ENCODE measurements at places on chromosomes 4 and X. TPM values are rescaled to one million over a fixed set of nuclear protein-coding genes. Genes with fewer than 3 reads are reported as not detected.

The TSPAN7 gene
- total RNA-seq: 13.5 TPM

The F8 gene
- 1.6 TPM for total RNA-seq

GRCh38 chr4:143282211-143282707, 54.4 kb upstream of the GAB1 start:
- no peak for DNase-seq

- DNase-seq: no peak
Observed at GRCh38 chrX:57905141-57905540, 5.1 kb downstream of the ZXDA start.

DNA sequence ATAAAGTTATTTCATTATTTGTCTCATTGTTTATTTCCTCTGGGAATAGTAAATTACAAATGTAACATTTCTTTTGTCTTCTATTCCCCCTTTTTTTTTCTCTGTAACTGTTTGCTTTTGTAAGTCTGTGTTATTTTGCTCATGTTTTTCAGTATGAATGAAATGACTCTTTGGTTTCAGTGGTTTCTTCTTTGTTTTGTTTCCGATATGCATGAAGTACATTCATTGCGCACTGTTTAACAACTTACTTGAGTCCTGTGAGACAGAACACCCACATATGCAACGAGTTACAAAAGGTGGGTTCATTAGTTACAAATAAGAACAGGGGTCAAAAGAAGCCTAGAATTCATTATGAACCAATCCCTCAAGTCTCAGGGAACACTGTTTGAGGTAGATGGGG, 175.0 kb upstream of the UGT8 start:
- DNase-seq: no peak

GRCh38 chr4:35912174-35912573, 332.1 kb downstream of the ARAP2 start:
- no peak for DNase-seq

The TLR10 gene
- total RNA-seq: not detected

DNA sequence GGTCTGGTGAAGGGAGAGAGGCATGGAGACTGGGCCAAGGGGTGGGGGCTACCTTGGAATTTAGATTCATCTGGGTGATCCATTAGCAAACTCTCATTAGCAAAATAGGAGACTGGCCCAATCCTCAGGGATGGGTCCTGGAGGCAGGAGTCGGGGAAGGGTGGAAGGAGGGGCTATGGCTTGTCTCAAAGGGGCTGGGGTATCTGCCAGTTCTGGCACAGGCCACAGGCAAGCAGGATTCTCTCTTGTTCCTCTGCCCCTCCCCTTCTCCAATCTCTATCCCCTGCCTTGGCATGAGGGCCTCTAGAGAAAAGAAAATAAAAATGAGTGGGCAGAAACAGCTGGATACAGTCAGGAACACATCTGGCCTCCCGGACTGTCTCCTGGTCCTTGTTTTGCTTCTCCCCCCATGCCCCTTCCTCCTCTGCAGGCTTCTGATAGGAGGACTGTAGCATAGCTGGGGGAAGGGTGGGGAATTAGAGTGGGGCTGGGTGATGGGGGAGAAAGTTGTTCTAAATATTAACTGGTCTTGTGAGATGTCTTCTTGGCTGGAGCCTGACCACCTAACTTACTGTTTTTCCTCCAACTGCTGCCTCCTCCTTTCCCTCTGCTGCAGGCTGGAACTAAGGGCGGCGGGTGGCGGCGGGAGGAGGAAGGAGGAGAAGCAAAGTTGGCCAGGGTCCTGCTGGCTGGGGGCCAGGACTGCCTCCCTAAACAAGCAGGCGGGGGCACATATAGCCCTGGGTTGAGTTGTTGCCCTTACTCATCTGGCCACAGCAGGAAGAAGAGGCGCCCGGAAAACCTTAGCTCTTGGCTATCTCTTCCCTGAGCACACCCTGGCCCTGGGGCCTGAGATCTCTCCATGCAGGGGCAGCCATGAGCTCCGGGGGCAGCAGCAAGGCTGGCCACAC, 53.3 kb upstream of the LAS1L start:
- no peak for DNase-seq

GRCh38 chr4:7183161-7183560, 9.2 kb upstream of the SORCS2 start:
- DNase-seq: no peak

- no peak for DNase-seq
Observed at GRCh38 chr4:173182403-173182802, 13.8 kb downstream of the GALNT7 start.

DNA sequence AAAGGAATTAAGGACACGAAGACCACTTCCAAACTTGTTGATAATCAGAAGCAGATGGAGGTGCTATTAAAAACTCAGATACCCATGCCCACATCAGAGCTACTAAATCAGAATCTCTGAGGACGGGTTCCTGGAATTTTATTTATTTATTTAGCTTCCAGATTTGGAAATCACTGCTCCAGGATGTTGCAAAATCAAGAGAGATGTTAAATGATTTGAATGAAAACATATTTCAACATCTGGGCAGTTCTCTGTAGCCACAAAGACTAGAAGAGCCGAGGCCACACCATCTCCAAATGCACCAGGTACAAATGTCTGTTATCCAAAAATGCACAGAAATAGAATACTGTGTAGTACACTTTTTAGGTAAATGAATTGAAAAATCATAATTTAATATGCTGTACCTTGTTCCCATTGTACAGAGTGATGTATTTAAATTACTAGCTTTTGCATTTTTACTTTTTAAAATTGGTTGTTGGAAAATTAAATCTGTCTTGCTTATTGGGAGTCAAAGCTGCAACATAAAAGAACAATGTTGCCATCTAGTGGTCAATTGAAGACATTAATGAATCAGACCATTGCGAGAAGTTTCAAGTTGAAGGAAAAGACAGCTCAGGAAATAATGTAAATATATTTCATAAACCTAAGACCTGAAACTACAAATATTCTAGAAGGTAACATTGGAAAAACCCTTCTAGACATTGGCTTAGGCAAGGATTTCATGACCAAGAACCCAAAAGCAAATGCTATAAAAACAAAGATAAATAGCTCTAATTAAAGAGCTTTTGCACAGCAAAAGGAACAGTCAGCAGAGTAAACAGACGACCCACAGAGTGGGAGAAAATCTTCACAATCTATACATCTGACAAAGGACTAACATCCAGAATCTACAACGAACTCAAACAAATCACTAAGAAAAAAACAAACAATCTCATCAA, 151.3 kb upstream of the TTC29 start:
- peak; percentile 4 for DNase-seq

The CXCL10 gene
- total RNA-seq: 0.33 TPM

- no peak for DNase-seq
Observed at GRCh38 chr4:169851750-169852149, 94.0 kb upstream of the HPF1 start.

- no peak for DNase-seq
Observed at GRCh38 chr4:94377294-94377693, 34.7 kb upstream of the HPGDS start.

The EGFL6 gene
- not detected for total RNA-seq

- peak; percentile 10 for DNase-seq
Observed at GRCh38 chrX:66677430-66677829, 38.6 kb upstream of the EDA2R start.

GRCh38 chrX:101160001-101160400, 59.6 kb upstream of the DRP2 start:
- no peak for DNase-seq

- no peak for DNase-seq
Observed at GRCh38 chr4:110135523-110135922, 62.9 kb downstream of the ELOVL6 start.

The CABS1 gene
- not detected for total RNA-seq

The PRKG2 gene
- not detected for total RNA-seq

The NDNF gene
- total RNA-seq: not detected

Data from pulmonary artery endothelial cell (primary cell).